Effector memory CD4-positive, alpha-beta T cell (primary cell): ENCODE measurements at places on chromosomes 12 and 14.

- H3K27me3 ChIP-seq, result no peaks in the 10 kb centered on the region
- H3K4me3 ChIP-seq, result no peak overlapping the region
- no peaks in the 10 kb centered on the region for H3K36me3 ChIP-seq
- H3K4me1 ChIP-seq, result no peaks in the 10 kb centered on the region
- no peak for DNase-seq
These were observed 3.1 kb downstream of the DHRS2 start for GRCh38 chr14:23639048-23639890.

- no peak overlapping the region for H3K27ac ChIP-seq
- H3K4me3 ChIP-seq, result no peak overlapping the region
- H3K4me1 ChIP-seq, result no peaks in the 10 kb centered on the region
- DNase-seq, result no peak
- peaks cover 52% of the 10 kb centered on the region for H3K36me3 ChIP-seq
These were observed 94.4 kb downstream of the CRACR2A start for GRCh38 chr12:3658327-3659163.

GRCh38 chr14:69957986-69958385, 78.8 kb downstream of the SMOC1 start:
- no peaks in the 10 kb centered on the region for H3K4me1 ChIP-seq
- no peak for DNase-seq
- H3K27me3 ChIP-seq, result no peaks in the 10 kb centered on the region

DNA sequence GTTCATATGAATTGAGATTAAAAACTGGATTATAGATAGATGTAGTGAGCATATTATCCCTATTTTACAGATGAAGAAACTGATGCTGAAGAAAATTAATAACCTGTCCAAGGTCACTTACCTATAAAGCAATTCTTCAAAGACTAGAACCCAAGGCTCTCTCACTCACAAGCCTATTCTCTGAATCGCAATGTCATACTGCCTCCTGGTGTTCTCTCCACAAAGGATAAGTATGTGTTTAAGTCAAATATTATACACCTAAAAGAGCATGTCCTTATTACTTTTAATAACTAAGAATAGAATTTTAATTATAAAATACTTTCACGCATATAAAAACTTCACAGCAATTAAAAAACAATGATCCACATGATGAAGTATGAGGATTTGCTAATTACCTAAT, 721.3 kb upstream of the USP15 start:
- no peaks in the 10 kb centered on the region for H3K36me3 ChIP-seq
- H3K27ac ChIP-seq, result no peak overlapping the region
- no peaks in the 10 kb centered on the region for H3K27me3 ChIP-seq
- no peak for DNase-seq

GRCh38 chr12:79373896-79374499, 316.8 kb downstream of the PAWR start:
- H3K27ac ChIP-seq, result no peak overlapping the region
- no peak overlapping the region for H3K4me3 ChIP-seq
- no peak for DNase-seq
- H3K27me3 ChIP-seq, result no peaks in the 10 kb centered on the region
- H3K4me1 ChIP-seq, result no peaks in the 10 kb centered on the region
- no peaks in the 10 kb centered on the region for H3K36me3 ChIP-seq

GRCh38 chr12:10304161-10304574, 3.5 kb upstream of the KLRD1 start:
- no peaks in the 10 kb centered on the region for H3K36me3 ChIP-seq
- H3K27me3 ChIP-seq, result no peaks in the 10 kb centered on the region
- H3K27ac ChIP-seq, result no peak overlapping the region
- no peaks in the 10 kb centered on the region for H3K4me1 ChIP-seq
- DNase-seq, result no peak

GRCh38 chr12:5480218-5480937, 48.5 kb downstream of the NTF3 start:
- peaks cover 4% of the 10 kb centered on the region for H3K27me3 ChIP-seq
- H3K27ac ChIP-seq, result no peak overlapping the region
- H3K4me1 ChIP-seq, result no peaks in the 10 kb centered on the region
- no peak for DNase-seq
- no peaks in the 10 kb centered on the region for H3K36me3 ChIP-seq
- no peak overlapping the region for H3K4me3 ChIP-seq

DNA sequence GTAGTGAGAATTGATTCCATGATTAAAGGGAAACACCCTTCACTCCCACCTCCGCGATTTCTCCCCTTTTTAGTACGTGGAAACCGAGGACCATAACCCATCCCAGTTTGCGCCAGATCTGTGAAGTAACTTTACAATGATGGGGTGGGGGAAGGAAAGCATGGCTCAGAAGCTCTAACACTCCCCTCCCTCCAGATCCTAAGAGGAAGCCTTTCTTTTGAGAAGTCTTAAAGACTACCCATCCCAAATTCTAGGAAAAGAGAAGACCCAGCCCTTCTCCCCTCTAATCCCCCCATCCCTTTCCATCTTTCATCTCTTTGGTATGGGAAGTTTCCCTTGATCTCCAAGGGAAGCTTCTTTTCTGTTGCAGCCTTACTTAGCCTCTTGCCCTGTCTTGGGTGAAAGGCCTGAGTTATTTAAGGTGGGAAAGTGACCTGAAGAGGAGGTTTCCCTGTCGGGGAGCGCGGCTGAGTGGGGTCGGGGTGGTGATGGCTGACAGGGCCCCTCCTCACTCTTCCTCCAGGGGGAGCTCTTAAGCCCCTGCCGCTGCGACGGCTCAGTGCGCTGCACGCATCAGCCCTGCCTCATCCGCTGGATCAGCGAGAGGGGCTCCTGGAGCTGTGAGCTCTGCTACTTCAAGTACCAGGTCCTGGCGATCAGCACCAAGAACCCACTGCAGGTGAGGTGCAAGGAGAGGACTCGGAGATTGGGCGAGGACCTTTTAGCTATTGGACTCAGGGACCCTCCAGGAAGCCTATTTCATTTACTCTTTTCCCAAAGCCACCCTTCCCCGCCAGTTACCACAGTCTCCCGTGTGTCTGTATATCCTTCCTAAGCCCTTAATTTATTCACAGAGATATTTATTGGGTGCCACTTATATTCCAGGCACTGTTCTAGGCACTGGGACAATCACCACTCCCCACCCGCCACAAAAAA, 1.8 kb downstream of the MARCHF9 start:
- H3K27ac ChIP-seq, result peak overlapping the region; percentile 80
- no peaks in the 10 kb centered on the region for H3K27me3 ChIP-seq
- peaks cover 32% of the 10 kb centered on the region for H3K4me1 ChIP-seq
- H3K4me3 ChIP-seq, result peak overlapping the region; percentile 54
- H3K36me3 ChIP-seq, result peaks cover 16% of the 10 kb centered on the region
- peak; percentile 46 for DNase-seq

GRCh38 chr12:46473634-46474329, 101.2 kb upstream of the SLC38A2 start:
- no peaks in the 10 kb centered on the region for H3K4me1 ChIP-seq
- no peak overlapping the region for H3K4me3 ChIP-seq
- H3K27me3 ChIP-seq, result no peaks in the 10 kb centered on the region
- DNase-seq, result no peak
- H3K36me3 ChIP-seq, result no peaks in the 10 kb centered on the region

DNA sequence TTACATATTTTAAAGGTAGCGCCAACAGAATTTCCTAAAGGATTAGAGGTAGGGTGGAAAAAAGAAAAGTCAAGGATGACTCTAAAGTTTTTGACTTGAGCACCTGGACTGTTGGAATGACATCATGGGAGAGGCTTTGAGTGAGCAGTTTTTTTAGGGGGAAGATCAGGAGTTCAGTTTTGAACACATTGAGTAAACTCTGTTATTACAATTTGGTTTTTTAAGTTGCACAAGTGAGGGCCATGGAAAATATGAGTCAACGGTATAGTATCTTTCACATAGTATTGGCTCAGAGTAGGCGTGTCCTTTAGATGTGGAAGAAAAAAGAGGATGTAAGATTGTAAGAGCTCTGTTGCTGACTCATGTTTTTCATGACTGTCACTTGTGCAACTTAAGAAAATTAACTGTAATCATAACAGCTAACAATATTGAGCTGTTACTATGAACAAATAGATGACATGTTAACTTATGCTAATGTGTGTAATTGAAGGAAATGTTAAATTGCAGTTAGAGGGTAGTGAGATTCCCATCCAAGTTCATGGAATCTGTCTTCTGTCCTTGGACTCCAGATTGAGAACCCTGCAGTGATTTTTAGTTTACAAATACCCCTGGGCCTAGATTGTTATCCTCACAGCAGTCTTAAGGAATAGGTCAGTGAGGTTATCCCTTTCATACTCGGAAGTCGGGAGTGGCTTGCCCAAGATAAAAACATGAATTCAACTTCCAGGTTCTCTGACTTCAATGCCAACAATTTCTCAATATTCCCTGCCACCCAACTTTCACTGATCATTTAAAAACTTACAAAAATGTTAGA, 48.2 kb upstream of the ATP2B1 start:
- no peaks in the 10 kb centered on the region for H3K27me3 ChIP-seq
- H3K4me1 ChIP-seq, result peaks cover 16% of the 10 kb centered on the region
- H3K27ac ChIP-seq, result no peak overlapping the region
- DNase-seq, result no peak

DNA sequence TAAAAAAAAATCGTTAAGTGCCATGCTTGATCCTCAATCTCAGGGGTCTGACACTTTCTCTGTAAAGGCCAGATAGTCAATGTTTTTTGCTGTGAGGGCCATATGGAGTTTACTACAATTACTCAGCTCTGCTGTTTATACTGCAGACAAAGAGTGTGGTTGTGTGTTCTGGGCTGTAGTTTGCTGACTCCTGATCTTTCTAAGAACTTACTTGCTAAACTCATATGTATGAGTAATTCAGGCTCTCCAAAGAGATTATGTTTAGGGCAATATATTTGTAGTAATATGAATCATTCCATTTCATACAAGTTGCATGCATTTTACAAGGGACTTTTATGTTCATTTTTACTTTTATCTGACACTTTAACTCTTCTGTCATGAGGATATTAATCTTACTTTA, 188.2 kb downstream of the TMTC2 start:
- no peaks in the 10 kb centered on the region for H3K36me3 ChIP-seq
- no peaks in the 10 kb centered on the region for H3K27me3 ChIP-seq
- H3K4me3 ChIP-seq, result no peak overlapping the region
- no peak for DNase-seq
- no peak overlapping the region for H3K27ac ChIP-seq
- H3K4me1 ChIP-seq, result no peaks in the 10 kb centered on the region

GRCh38 chr14:84432676-84433075, 1097.3 kb upstream of the FLRT2 start:
- H3K4me1 ChIP-seq, result no peaks in the 10 kb centered on the region
- no peak overlapping the region for H3K27ac ChIP-seq
- no peak overlapping the region for H3K4me3 ChIP-seq
- H3K36me3 ChIP-seq, result no peaks in the 10 kb centered on the region
